ENCODE measurements at places on chromosomes 11 and 22.

GRCh38 chr11:83063073-83063754, 8.5 kb downstream of the RAB30 start:
- peak; percentile 79 for DNase-seq

DNA sequence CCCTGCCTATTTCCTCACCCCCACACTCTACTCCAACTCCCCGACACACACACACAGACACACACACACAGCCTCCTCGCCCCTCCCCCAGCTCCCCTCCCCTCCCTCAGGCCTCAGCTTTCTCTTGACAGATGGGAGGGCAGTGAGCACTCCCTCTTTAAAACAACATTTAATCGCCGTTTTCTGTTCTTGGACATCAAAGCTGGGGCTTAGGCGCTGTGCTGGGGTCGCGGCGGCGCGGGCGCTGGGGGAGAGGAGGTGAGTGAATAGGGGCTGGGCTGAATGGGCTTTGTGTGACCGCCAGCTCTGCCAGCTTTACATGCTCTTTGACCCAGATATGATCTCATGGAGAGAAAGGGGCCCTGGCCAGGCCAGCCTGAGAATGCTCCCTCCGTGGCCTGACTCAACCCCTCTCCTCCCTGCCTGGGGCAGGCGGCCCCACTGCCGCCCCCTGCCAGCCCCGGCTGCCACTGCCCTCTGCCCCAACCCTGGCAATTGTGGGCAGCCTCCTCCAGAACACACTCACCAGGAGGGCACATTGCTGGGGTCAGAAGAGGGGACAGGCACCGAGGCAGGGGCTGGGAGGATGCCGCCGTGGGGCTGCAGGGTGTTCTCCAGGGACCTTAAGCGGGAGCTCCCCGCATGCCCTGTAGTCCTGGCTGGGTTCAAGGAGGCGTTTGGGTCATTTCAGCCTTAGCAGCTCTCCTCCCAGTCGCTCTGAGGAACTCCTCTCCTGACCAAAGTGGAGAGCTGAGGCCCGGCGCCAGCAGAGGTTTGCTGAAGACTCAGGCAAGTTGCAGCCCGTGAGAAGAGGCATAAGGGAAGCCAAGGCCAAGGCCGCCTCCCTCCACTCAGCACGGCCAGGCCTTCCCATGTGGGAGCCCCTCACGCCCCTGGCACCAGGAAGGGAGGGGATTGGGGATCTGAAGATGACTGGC, 38.3 kb upstream of the NNMT start:
- no peak for DNase-seq

DNA sequence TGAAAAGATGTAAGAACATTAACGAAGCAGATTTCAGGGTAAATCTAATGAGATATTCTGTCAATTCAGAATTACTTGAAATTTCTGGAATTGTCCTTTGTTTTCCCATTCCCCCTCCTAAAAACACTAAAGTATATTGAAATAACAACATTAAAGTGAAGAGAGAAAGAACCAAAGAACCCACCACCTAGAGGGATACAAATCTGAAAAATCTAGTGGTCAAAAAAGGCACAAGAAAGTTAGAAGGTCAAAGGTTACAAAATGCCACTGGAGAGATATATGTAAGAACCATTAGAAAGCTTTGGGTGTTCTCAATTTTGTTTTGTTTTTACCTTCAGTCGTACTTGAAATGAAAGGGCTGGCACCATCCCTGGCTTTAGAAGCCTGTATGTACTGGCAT, 57.9 kb downstream of the DENND5A start:
- DNase-seq, result no peak

- DNase-seq, result no peak
Observed at GRCh38 chr11:13068211-13068610, 59.1 kb downstream of the RASSF10 start.

DNA sequence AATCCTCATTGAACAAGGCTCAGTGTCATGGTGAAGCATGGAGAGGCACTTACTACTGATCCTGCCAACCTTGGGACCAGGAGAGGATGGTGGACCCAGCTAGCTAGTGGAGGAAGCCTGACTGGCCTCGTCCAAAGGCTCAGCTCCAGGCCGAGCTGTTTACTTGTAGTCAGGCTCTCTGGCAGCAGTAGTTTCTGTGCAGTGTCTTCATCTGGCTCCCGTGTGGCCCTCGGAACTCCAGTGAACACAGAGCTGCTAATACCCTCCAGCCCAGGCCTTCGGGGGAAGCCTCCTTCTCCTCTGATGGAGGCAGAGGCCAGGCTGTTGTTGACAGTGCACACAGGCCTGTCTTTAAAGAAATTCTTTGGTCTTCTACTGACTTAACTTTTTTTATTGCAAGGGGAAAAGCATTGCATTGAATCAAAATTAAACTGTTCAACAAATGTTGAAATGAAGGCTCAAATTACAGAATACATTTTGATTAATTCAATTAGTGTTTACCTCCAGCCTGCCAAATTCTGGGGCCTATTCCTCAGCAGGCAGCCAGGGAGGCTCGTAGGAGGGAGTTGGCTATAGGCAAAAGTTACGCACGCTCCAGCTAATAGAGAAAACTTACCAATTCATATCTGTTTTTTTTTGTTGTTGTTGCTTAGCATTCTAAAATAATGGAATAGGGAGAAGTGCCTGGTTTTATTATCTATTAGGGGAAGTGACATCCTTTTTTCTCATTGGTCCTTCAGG, 18.8 kb downstream of the PPFIBP2 start:
- no peak for DNase-seq

DNA sequence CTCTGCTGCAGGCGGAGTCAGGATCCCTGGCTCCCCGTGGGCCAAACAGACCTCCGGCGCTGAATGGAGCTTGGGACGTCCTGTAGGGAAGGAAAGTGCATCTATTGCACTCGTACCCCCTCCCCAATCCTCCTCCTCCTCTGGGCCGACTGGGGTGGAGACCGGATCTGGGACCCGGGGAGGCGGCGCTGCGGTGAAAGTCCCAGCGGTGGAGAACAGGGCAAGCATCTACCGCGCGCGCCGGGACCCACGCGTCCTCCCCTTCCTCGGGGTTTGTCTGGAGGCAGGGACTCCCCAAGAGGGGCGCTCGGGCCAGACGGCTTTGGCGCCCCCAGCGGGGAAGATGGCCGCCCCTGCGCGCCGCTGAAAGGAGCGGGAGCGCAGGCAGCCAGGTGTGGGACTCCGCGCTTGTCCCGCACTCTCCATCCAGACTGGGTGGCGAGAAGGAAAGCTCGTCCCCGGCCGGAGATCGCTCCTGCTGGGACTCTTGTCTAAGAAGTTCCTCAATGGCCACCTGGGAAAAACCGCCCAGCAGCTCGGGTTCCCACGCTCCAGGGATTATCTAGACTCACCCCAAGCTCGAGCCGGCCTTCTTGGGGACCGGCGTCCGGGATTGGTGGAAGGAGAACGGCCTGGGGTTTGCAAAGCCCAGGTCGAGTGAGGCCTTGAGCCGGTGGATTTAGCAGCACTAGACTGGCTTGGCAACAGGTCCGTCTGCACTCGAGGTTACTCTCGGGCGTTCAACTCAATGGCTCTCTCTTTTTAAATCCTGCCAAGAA, 718 bp downstream of the FADS2 start:
- DNase-seq, result no peak

DNA sequence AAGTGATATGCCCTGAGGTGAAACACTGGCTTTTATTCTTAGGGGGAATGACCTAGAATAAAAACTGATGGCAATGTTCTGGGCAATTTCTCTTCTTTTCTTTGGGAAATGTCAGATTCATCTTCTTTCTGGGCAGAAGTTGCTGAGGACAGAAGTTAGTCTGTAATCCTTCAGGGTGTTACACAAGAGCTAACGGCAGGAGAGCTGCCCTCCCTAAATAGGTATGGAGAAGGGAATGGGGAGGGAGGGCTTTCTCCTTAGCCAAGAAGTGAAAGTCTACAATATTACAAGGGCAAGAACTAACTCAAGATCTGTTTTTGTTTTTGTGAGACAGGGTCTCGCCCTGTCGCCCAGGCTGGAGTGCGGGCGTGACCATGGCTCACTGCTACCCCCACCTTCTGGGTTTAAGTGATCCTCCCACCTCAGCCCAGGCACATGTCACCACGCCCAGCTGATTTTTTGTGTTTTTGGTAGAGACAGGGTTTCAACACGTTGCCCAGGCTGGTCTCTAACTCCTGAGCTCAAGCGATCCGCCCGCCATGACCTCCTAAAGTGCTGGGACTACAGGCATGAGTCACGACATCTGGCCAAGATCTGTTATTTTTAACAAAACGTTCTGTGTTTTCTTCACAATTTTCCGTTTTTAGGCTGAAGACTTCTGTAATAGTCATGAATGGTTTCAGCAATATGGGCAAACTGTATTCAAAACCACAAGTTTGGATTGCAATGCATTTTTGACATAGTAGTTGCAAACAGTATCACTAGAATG, 7.2 kb downstream of the PIWIL4 start:
- DNase-seq, result no peak

- no peak for DNase-seq
Observed at GRCh38 chr11:18322818-18323570, 627 bp downstream of the GTF2H1 start.

GRCh38 chr22:29674121-29674520, 45.7 kb upstream of the CABP7 start:
- DNase-seq, result no peak

- DNase-seq, result no peak
Observed at GRCh38 chr11:76524461-76524860, 79.6 kb downstream of the EMSY start.

- no peak for DNase-seq
Observed at GRCh38 chr11:46890665-46891064, 27.7 kb downstream of the LRP4 start.

- no peak for DNase-seq
Observed at GRCh38 chr11:69003866-69004367, 9.1 kb downstream of the MRGPRF start.

- no peak for DNase-seq
Observed at GRCh38 chr22:43153899-43154298, 2.5 kb downstream of the TSPO start.

GRCh38 chr11:132158696-132159095, 788.3 kb downstream of the NTM start:
- DNase-seq, result no peak

DNA sequence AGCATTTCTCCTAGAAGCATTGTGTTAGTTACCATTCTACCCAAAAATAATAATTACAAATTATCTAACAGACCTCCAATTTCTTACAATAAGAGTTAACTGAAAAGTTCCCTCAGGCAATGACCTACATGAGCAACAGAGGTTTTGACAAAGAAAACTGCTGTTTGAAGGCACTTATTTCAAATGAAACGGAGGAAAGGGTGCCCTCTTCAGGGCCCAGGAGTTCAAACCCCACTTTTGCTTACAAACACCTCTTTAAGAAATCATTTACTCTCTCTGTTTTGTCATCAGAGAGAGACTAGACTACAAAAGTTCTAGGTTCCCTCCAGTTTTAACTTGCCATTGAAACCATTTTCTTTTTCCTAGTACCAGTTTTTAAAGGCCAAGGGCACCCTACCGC, 56.7 kb downstream of the AMBRA1 start:
- DNase-seq, result no peak

GRCh38 chr22:29937940-29938693, 55.1 kb downstream of the MTMR3 start:
- no peak for DNase-seq

DNA sequence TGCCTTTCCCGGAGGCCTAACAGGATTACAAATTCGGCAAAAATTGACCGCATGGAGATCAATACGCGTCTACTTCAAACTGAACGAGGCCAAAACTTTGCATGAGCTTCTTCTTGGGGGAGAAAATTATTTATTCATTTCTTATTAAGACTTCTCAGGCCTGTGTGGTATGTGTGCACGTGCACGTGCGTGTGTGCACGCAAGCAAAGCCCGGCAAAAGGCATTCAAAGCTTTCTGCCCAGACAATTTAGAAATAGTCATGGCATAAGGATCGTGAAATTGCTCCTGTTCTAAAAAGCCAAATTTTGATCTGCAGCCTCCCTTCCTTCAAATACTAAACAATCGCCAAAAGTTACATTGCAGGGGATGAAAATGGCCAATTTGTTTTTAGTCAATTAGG, 14.6 kb downstream of the MN1 start:
- DNase-seq, result no peak

DNA sequence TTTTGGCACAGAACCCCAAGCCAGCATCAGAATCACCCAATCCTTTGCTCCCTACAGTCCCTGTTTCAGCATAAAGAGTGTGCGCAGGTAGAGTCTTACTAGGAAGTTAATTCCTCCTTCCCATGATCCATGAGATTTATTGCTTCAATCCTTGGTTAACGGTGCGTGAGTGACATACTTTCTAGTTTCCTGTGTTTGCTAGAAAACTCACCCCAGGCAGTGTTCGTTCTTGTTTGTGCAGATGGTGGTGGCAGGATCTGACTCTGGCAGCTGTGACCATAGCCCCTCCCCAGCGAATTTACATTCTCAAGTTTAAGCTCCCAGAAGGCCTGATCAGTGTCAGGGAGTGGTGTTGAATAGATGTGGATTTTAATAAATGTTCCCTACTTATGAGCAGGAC, 106.7 kb upstream of the CCT8L2 start:
- DNase-seq, result no peak

- DNase-seq, result no peak
Observed at GRCh38 chr22:20090730-20091240, 10.7 kb downstream of the DGCR8 start.

GRCh38 chr11:44784436-44784760, 57.6 kb downstream of the TSPAN18 start:
- no peak for DNase-seq

GRCh38 chr11:27754035-27755017, 54.1 kb upstream of the BDNF start:
- no peak for DNase-seq

- DNase-seq, result no peak
Observed at GRCh38 chr11:26199331-26200095, 132.4 kb upstream of the ANO3 start.

GRCh38 chr11:21912285-21912684, 280.6 kb upstream of the ANO5 start:
- DNase-seq, result no peak

- DNase-seq, result no peak
Observed at GRCh38 chr11:1112351-1113191, 37.9 kb downstream of the MUC2 start.

- DNase-seq, result no peak
Observed at GRCh38 chr22:39525658-39525975, 5.3 kb downstream of the ATF4 start.

GRCh38 chr11:35747668-35748067, 85.1 kb downstream of the TRIM44 start:
- DNase-seq, result no peak

- no peak for DNase-seq
Observed at GRCh38 chr22:46696229-46696518, 41.9 kb downstream of the CERK start.

GRCh38 chr22:35749808-35750207, 32.1 kb downstream of the APOL5 start:
- DNase-seq, result no peak

GRCh38 chr11:93718057-93718563, 23.2 kb downstream of the TAF1D start:
- peak; percentile 36 for DNase-seq

- DNase-seq, result no peak
Observed at GRCh38 chr11:125938418-125938817, 7.4 kb upstream of the VSIG10L2 start.

GRCh38 chr22:37910890-37911672, 5.0 kb downstream of the MICALL1 start:
- no peak for DNase-seq

DNA sequence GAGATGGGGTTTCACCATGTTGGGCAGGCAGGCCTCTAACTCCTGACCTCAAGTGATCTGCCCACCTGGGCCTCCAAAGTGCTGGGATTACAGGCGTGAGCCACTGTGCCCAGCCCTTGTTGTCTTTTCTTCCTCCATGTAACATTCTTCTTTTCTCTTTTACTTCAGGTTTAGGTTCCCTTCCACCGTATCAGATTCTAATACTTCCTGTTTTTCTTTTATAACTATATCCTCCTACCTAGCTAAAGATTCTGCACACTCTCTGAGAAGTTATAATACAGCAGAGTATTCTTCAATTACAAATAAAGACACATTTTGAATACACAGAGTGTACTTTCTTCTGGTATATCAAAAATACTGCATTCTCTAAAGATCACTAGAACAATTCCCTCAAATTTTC, 33.2 kb upstream of the GAB2 start:
- DNase-seq, result no peak

Measured in CD4-positive, alpha-beta T cell treated with Interleukin-4 for 4 hours (primary cell).